ENCODE measurements at places on chromosomes 4 and X. TPM values are rescaled to one million over a fixed set of nuclear protein-coding genes. Genes with fewer than 3 reads are reported as not detected.

DNA sequence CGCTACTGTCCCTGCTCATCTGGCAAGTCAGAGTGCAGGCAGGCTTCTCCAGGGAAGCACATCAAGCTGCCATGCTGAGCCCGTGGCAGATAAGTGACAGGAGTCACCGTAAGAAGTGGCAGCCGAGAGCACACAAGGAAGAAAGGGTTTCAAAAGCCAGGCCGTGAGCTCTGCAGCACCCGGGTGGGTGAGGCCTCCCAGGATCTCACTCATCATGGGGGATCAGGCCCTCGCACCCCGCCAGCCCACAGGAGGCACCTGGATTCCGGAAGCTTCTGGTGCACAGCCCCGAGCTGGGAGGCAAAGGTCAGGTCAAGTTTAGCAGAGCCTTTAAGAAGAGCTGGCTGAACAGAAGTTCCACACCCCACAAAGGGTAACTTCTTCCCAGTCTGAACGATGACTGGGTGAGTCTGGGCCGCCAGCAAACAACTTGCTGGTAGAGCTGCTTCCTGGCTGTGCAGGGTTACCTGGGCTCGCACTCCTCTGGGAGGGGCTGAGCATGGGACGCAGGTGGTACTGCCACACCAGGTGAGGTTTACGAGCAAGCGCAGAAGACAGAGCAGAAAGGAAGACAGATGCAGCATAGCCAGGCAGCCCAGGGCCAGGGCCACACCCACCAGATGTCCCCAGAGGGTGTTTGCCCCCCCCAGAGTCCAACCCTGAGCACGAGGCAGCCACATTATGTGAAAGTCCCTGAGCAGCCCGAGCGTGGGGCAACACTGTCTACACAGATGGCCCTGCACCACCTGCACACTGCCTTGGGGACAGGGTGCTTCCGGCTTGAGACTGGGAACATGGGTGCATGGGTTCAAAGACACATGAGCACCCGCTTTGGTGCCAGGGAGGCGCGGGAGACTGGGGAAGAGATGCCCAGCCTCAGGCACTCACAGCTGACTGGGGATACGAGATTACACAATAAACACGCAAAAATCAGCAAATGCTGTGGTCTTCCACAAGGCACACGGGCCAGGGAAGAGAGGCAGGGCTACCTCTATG is 7.7 kb downstream of the CCNQ start:
- peak; percentile 84 for DNase-seq

HMGB3 gene
- 44.4 TPM for total RNA-seq

DNA sequence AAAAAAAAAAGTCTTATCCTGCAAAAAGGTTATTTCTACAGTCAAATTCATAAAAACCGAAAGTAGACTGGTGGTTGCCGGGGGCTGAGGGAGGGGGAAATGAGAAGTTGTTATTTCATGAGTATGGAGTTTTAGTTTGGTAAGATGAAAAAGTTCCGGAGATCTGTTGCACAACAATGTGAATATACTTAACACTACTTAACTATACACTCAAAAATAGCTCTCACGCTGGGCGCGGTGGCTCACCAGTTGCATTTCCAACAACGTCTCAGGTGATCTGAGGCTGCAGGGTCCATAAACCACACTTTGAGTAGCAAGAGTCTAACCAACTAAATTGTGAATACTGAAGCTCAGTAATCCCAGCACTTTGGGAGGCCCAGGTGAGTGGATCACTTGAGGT is 52.4 kb downstream of the ANOS1 start:
- DNase-seq: no peak

- DNase-seq: no peak
Observed at GRCh38 chr4:57424232-57424897, 314.2 kb upstream of the IGFBP7 start.

ARX gene
- total RNA-seq: not detected

GRCh38 chr4:5037553-5038551 is 13.4 kb upstream of the STK32B start:
- no peak for DNase-seq

POLA1 gene
- 12.4 TPM for total RNA-seq

GRCh38 chr4:83234902-83235644 is 49.5 kb downstream of the COQ2 start:
- DNase-seq: no peak

TMEM154 gene
- total RNA-seq: 1.8 TPM

DNA sequence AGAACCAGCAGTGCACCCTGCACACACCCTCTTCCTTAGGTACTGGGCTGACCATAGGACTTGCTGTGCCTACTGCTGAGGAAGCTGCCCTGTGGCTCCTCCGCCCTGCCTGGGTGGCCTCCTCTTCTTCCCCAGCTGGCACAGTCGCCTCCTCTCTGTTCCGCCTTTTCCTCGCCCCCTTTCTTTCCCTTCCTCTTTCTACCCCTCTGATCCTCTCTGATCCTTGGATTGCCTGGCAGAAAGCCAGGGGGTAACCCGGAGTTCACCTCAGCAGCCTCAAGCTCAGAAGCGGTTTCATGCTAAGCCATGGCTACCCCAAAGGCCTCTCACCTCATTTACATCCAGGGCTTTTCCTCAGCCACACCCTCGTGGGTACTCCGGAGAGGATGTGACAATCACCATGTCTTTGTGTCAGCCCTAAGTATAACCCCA is 136.2 kb downstream of the SMIM20 start:
- DNase-seq: no peak

GRCh38 chrX:124307253-124307907 is 25.1 kb upstream of the TEX13D start:
- no peak for DNase-seq

Measured in chondrocyte (in vitro differentiated cells).